ENCODE measurements at places on chromosomes 5 and 9.

DNA sequence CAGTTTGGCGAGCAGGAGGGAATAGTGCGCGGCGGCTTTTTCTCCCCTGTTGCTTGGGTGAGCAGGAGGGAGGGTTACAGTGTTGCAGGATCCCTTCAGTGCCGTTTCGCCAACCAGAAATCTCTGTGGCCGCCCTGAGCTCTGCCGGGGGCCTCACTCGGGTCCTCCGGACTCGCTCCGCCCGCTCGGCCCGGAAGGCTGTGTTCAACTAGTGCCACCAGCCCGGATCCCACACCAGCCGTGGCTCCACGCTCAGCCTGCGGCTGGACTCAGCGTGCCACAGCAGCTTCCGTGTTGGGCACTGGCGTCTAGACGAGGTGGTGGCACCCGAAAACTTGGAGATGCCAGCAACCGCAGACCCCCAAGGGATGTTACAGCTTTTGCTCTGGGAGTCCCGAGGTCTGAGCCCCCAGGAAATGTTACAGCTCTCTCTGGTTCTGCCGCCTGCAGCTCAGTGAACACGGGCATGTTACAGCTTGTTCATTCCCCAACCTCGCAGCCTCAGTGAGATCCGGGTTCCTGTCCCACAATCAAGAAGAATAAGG is 16.0 kb upstream of the OR13C9 start:
- DNase-seq: no peak

GRCh38 chr9:87324613-87325194 is 173.0 kb upstream of the DAPK1 start:
- DNase-seq: no peak

DNA sequence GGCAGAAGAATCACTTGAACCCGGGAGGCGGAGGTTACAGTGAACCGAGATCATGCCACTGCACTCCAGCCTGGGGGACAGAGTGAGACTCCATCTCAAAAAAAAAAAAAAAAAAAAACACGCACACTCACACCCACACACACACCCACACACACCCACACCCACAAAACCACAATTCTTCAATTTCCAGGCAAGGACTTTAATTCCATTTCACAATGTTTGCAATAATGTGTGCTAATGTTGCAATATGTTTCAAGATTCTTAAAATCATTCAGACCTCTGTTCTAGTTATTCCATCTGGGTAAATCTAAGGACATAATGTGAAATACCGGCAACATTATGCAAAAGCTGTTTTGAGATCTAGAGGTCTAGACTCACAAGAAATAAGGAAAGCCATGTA is 28.3 kb downstream of the CCDC69 start:
- peak; percentile 17 for DNase-seq

- no peak for DNase-seq
Measured at GRCh38 chr9:115099901-115100300, 18.1 kb downstream of the TNC start.

DNA sequence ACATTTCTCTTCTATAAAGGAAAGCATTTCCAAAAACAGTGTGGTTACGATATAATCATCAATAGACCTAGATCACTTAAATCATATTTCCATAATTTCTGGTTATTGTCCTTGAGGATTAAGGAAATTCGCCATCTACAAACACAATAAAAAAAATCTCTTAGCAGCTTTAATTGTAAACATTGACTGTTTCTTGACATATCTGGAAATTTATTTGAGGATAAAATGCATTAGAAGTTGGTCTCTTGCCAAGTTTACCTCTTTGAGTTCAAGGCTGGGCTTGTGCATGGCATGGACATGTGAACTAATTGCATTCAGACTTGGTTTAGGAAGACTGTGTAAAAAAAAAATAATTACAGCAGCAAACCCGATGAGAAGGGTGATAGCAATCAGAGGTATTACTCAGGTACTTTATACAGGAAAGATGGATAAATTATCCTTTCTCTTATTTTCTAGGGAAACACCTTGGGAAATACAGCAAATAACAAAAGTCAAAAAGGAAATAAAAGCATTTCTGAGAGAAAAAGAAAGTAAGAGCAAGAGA is 237.9 kb downstream of the SLF1 start:
- DNase-seq: no peak

GRCh38 chr5:147417135-147417813 is 92.6 kb downstream of the DPYSL3 start:
- DNase-seq: no peak

DNA sequence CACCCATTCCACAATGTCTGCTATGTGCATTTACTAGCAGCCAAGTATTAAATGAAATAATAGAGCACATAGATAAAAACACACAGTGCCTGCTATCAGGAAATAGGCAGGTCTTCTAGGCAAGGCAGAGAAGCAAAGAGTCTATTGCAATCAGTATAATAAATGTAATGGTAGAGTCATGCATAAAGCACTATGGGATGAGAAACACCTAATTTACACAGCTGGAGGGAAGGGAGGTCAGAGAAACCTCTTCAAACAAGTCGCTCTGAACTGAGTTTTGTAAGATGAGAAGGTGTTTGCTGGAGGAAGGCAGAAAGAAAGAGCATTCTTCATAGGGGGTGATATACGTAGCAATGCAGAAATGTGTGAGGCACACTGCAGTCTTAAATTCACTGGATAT is 341.0 kb upstream of the DMAC1 start:
- no peak for DNase-seq

GRCh38 chr9:69768716-69769115 is 8.9 kb upstream of the PTAR1 start:
- DNase-seq: no peak

- DNase-seq: peak; percentile 43
Measured at GRCh38 chr5:65721050-65721719, 724 bp downstream of the SGTB start.

DNA sequence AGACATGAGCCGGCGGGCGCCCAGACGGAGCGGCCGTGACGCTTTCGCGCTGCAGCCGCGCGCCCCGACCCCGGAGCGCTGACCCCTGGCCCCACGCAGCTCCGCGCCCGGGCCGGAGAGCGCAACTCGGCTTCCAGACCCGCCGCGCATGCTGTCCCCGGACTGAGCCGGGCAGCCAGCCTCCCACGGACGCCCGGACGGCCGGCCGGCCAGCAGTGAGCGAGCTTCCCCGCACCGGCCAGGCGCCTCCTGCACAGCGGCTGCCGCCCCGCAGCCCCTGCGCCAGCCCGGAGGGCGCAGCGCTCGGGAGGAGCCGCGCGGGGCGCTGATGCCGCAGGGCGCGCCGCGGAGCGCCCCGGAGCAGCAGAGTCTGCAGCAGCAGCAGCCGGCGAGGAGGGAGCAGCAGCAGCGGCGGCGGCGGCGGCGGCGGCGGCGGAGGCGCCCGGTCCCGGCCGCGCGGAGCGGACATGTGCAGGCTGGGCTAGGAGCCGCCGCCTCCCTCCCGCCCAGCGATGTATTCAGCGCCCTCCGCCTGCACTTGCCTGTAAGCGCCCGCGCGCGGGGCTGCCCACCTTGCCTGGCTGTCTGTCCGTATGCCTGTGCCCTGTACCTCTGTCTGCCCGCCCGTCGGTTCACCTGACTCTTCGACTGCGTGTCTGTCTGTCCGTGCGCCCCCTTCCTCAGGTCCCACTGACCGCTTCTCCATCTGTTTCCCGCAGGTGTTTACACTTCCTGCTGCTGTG is 412 bp downstream of the FGF18 start:
- DNase-seq: peak; percentile 22

GRCh38 chr9:116585896-116586295 is 101.2 kb upstream of the TRIM32 start:
- no peak for DNase-seq
